ENCODE measurements at places on chromosomes 4 and X. TPM values are rescaled to one million over a fixed set of nuclear protein-coding genes. Genes with fewer than 3 reads are reported as not detected.

GRCh38 chr4:5710065-5710960, 688 bp upstream of the EVC start:
- DNase-seq, result no peak

DNA sequence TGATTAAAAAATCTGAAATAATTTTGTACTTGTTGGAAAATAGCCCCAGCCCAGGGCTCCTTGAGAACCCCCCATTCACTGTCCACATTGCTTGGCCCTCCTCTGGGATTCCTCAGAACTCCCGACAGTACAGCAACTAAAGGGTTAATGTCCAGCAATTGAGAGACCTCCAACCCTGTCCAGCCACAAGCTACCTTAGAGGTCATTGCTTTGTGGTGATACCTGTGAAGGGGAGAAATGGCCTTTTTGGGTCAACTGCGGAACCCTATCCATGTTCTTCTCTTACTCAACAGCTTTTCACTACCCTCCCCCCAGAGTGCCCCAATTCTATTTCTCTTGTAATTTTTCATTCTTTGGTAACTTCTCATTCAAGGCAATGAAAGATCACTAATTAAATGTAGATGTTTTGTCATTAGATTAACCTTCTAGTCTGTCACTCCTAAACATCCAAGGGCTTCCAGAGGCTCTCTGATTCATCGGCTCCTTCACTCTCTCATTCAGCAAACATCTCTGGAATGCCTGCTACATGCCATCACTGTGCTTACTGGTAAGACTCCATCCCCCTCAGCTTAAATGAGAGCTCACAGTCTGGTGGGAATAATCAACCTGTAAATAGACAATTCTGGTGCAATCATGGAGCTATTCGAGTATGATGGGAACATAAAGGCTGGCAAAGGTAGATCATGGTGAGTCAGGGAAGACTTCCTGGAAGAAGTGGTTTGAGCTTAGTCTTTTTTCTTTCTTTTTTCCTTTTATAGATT, 241.4 kb upstream of the PGRMC2 start:
- DNase-seq, result peak; percentile 35

- no peak for DNase-seq
These were observed 65.4 kb upstream of the DYNLT3 start for GRCh38 chrX:37912777-37913176.

DNA sequence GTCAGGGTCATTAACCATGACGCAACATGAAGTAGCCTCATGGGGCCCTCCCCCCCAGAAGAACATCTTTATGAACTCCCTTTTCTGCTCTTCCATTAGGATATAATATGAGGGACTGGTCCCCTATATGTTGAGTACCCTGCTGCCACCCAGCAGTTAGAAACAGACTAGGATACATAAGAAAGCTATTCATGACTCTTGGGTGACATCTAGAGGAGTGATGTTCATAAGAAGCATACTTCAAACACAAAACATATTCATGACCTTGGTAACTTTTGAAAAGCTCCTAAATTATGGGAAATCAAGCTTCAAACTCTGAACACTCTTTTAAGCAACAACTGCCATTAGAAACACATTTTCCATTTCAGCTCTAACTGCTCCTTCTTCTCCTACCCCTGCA, 155.2 kb upstream of the SPIN4 start:
- peak; percentile 58 for DNase-seq

DNA sequence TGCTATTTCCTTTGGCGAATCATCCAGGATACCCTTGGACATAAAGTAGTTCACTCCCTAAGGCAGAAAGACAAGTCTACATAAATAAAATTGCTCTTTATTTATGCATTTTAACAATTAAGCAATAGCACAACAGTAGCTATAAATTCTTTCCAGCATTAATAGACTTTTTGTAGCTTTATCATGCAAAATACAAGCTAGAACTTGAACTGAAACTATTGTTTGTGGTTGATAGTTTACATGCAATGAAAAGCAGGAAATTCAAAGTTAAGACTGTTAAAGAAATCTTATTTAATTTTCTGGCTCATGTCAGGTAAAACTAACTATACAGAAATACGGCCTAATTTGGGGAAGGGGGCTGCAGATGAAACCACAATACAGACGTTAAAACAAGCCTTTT, 42.3 kb downstream of the FBXO8 start:
- no peak for DNase-seq

- no peak for DNase-seq
These were observed 414.1 kb downstream of the CENPC start for GRCh38 chr4:67131224-67131623.

DNA sequence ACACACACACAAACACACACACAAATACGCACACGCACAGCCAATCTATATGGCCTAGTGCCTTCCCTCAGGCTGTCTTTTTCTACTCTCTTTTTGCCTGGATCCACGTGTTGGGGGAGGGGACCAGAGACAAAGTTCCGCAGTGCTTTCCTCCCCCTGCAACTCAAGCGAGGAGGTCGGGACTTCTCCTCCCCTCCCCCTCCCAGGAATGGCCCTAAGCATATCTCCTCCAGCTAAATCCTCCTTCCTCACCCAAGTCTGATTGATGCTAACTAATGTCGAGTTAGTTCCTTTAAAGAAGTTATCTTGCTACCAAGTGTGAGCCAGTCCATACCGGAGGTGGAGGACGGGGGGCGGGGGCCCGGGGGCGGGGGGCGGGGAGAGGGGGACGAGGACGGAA, 141.2 kb upstream of the ZIC3 start:
- no peak for DNase-seq

DNA sequence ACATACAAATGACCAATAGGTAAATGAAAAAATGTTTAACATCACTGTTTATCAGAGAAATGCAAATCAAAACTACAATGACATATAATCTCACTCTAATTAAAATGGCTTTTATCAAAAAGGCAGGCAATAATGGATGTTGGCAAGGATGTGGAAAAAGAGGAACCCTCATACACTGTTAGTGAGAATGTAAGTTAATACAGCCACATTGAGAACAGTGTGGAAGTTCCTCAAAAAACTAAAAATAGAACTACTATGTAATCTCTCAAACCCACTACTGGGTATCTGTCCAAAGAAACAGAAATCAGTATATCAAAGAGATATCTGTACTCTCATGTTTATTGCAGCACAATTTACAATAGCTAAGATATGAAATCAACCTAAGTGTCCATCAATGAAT, 165.9 kb upstream of the HHIP start:
- DNase-seq, result no peak

- no peak for DNase-seq
These were observed 25.7 kb upstream of the RP2 start for GRCh38 chrX:46811121-46811520.

GRCh38 chrX:150504397-150505182, 63.8 kb upstream of the MTM1 start:
- no peak for DNase-seq

DNA sequence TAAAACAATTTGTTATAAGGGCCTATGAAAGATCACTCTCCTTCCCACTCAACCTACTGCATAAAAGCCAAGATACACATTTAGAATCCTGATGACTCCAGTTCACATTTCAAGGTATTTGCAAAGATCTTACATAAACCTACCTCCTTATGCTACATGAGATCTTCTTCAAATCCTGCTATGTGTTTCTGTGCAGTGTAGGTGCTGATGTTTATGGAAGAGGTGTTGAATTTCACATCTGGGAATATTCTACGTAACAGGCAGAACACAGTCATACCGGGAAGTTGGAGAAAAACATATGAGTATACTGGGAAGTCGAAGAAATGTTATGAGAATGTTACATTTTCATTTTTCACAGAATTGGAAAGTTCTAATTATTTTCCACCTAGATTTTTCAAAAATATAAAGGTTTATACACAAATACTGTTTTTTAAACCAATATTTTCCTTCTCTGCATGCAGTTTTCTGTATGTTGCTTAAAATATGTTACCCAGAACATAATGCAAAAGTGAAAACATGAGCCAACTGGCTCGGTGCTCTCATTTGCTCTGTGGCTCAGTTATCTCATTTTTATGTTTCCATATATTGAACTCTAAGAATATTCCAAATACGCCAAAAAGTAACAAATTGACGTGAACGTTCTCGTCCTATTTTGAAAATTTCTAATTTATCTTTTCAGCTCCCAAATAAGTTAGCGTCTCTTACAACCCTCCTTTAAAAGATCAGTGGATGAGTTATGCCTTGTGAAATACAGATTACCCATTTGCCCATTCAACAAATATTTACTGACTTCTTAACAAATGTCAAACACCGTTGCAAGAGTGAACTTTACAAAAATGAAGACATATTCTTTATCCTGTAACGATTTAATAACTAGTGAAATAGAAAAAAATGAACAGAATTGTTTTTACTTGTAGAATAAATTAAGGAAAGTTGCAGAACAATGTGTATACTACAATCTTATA, 899.3 kb downstream of the STIM2 start:
- DNase-seq, result no peak

DNA sequence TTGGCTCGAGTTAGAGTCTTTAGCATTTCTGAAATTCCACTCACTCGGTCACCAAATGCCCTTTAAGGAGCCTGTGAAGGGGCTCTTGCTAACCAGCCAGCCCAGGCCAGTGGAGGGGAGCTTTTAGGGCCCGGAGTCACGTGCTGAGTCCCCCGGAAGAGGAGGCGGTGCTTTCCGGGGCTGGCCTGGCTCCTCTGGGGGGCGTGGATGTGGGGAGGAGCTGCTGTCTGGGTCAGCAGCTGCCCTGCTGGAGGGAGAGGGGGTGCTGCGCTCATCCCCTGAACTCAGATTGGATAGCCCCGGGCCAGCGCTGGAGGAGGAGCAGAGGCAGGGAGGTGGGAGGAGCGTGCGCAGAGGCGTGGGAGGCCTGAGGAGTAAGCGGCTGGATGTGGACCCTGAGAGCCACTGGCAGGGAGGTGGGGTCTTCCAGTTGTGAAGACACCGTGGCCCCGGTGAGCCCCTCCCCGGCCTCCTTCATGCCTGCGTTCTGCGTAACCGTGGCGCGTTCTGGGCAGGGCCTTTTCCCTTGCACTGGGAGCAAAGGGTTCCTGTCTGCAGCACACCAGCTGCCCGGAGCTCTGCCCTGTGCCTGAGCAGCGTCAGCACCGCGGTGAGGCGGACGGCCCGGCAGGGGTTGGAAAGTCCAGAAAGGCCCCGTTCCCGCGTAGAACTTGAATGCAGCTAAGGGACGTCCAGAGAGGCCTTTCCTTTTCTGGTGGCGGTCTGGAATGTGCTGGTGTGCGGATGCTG, 19.7 kb downstream of the MAEA start:
- no peak for DNase-seq

DNA sequence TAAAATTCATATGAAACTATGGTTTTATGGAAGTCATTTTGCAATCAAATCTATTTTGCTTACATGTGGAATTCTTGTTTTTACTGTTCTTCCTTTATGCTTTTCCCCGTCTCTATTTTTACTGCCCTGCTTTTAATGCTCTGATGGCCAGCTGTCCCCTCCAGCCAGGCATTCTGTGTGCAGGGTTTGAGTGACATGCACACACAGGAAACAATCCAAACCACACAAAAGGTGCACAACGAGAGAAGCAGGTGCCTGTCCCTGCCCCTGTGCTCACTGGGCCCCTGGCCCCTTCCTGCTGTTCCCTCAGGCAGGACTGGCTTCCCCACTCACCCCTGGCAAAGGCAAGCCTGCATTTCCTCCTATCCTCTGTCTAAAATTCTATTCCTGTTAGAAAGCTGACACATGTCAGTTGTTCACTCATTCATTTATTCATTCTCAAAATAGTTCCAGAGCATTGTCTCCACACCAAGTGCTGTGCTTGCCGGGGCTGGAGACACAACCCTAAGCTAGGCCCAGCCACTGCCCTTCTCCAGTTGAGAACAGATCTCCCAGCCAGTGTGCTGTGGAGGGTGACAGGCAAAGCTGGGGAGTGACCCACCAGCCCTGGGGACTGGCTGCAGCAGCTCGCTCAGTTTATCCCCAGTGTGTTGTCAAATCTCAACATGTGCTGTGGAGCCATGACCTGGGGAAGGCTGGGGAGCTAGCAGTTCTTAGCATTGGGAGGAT, 346.3 kb downstream of the FBXW7 start:
- no peak for DNase-seq

GRCh38 chr4:8589336-8589735, 3.2 kb upstream of the CPZ start:
- DNase-seq, result no peak

DNA sequence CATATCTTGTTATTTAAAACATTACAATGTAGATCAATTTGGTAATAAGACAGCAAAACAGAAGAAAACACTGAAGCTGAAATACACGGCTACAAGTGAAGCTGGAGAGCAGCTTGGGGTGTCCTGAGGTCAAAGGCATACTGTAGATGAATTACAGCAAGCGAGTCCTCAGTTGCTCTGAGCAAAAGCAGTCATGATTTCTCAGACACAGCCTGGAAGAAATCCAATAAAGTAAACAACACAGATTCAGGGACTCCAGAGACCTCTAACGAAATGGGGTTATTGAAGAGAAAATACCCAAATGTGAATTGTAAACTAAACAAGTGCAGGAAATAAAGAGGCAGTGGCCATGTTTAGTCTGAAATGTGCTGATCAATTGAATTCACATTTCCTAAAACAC, 324.4 kb downstream of the CAMK2D start:
- DNase-seq, result no peak

GRCh38 chr4:10971800-10972401, 287.3 kb upstream of the CLNK start:
- DNase-seq, result no peak

- DNase-seq, result no peak
These were observed 190.9 kb upstream of the TAPT1 start for GRCh38 chr4:16417198-16417597.

GRCh38 chr4:87045659-87046058, 110.8 kb downstream of the AFF1 start:
- DNase-seq, result no peak

- DNase-seq, result no peak
These were observed 1.0 kb upstream of the HTR2C start for GRCh38 chrX:114582698-114583395.

- no peak for DNase-seq
These were observed 43.6 kb upstream of the BMP2K start for GRCh38 chr4:78732332-78733104.

DNA sequence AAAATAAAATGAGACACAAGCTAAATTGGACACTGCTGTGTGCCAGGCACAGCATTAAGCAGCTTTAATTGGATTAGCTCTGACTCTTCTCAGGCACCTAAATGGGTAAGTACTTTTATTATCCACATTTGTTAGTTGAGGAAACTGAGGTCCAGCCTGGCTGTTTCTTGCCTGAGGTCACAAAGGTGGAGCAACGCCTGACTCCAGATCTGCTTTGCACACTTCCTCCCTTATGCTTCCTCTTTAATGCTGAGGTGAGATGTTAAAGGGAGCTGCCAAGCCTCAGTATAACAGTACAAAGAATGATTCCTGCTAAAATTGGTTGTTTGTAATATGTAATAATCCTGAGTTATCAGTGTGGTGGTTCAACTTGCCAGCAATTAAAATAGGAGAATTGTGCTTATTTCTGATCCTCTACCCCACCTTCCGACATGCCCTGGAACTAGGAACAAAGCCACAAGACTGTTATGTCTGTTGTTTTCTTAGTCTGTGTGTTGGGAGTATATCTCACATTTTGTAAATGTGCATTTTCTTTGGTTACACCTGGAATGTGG, 74.4 kb downstream of the AFF1 start:
- DNase-seq, result no peak

TRIM60 gene
- not detected for total RNA-seq

SPCS3 gene
- total RNA-seq, result 39.6 TPM

MAP7D3 gene
- 3.4 TPM for total RNA-seq

AFP gene
- not detected for total RNA-seq

ARR3 gene
- total RNA-seq, result not detected

PAGE5 gene
- total RNA-seq, result not detected

NAT8L gene
- total RNA-seq, result not detected

DAPP1 gene
- 2.5 TPM for total RNA-seq

FRMD7 gene
- not detected for total RNA-seq
